ENCODE measurements at places on chromosomes 4 and X. TPM values are rescaled to one million over a fixed set of nuclear protein-coding genes. Genes with fewer than 3 reads are reported as not detected.

The TMSB15A gene
- 2.4 TPM for polyA plus RNA-seq

DNA sequence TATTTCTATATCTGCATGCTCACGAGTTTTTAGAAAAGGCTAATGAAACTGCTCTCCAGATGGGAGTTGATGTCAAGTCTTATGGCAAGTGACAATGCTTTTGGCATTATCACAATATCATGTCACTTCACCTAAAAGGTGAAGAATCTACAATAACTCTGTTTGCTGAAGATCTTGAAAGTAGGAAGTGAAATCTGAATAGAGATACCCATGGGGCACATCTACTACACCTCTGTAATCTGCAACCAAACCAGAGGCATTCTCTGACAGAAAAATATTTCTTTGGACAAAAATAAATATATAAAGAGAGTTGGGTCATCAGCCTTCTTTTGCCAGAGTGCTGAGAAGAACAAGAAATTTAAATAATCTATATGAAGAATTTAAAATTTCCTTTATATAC lies 3.9 kb upstream of the VAMP7 start:
- H3K4me1 ChIP-seq: no peaks in the 10 kb centered on the region
- DNase-seq: no peak
- no peaks in the 10 kb centered on the region for H3K36me3 ChIP-seq
- no peaks in the 10 kb centered on the region for H3K27me3 ChIP-seq
- no peak overlapping the region for H3K4me3 ChIP-seq
- no peak overlapping the region for H3K27ac ChIP-seq

The SASH3 gene
- polyA plus RNA-seq: 0.90 TPM

GRCh38 chrX:121639781-121640180 lies 592.4 kb downstream of the GLUD2 start:
- DNase-seq: no peak
- H3K36me3 ChIP-seq: no peaks in the 10 kb centered on the region
- no peaks in the 10 kb centered on the region for H3K4me1 ChIP-seq
- H3K27me3 ChIP-seq: no peaks in the 10 kb centered on the region

The ZAR1 gene
- polyA plus RNA-seq: not detected

DNA sequence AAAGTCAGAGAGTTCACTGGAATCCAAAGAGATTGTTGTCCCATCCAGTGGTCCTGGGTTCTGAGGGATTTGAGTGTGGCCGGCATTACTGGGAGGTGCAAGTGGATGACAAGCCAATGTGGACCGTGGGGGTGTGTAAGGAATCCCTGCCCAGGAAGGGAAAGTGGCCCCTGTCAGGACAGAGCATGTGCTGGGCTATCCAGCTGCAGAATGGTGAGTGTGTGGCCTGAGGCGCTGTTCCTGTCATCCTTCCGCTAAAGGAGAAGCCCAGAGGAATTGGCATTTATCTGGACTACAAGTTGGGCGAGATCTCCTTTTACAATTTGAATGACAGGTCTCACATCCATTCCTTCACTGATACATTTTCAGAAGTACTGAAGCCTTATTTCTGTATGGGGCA lies 20.4 kb upstream of the TRIM60 start:
- H3K4me1 ChIP-seq: no peaks in the 10 kb centered on the region
- H3K27me3 ChIP-seq: no peaks in the 10 kb centered on the region
- no peaks in the 10 kb centered on the region for H3K36me3 ChIP-seq
- H3K27ac ChIP-seq: no peak overlapping the region
- H3K4me3 ChIP-seq: no peak overlapping the region

The RIBC1 gene
- polyA plus RNA-seq: 0.69 TPM

Measured in aorta (tissue), 5 donors.